ENCODE measurements at places on chromosomes 16 and 17.
A peak's percentile ranks its signal among the peaks of the same experiment; 100 is the strongest.

- no peak for DNase-seq
These were observed 76.3 kb downstream of the KSR1 start for GRCh38 chr17:27532269-27533263.

DNA sequence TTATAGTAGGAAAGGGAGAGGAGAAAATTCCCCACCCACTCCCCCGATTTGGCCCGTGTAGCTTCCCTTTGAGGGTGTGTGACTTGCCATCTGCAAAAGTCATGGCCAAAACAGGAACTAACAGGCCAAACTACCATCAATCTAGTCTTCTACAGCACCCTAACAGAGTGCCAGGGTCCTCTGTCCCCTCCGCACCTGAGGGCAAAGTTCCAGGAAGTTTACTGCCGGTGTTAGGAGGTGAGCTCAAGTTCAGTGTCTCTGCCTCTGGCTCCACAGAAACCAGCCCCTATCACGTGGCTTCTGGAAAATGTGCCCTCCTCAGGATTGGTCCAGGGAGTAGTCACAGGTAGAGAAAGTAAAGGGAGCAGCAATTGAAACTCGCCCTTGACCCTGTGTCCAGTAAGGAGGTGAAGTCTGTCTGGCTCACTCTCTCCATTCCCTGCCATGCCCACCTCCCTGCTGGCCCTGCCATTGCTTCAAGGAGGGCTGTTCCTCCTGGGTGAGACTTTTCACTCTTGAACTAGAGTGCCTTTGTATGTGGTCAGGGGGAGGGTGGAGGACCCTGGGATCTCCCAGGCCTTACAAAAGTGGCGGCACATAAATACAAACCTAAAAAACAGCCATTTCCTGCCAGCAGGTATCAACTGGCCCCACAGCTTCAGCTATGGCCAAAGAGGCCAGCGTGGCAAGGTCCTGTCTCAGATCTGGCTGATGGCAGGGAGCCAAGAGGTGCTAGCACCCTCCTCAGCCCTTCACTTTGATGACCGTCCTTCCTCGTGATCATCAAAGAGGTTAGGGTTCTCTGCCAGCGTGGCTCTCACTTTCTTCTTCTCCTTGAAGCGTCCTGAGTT is 5.3 kb downstream of the PRR15L start:
- DNase-seq: no peak

GRCh38 chr16:85863384-85863774 is 35.6 kb upstream of the IRF8 start:
- DNase-seq: no peak

DNA sequence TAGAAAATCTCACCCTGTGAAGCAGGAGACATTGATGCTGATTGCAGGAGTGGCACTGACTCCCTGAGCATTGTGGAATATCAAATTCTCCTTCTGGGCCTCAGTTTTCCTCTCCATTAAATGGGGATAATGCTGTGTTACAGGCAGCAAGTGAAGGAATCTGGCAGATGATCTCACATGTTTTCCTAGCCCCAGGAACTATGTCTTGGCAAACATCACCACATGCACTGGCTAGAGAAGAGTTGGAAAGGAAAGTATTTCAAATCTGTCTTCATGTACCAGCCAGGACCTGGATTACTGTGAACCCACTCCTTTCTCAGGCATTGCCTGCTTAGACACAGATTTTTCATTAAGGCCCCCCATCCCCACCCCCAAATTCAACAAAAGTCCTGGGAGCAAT is 13.6 kb upstream of the CCL8 start:
- no peak for DNase-seq

- no peak for DNase-seq
These were observed 4.9 kb downstream of the E4F1 start for GRCh38 chr16:2228161-2228824.

DNA sequence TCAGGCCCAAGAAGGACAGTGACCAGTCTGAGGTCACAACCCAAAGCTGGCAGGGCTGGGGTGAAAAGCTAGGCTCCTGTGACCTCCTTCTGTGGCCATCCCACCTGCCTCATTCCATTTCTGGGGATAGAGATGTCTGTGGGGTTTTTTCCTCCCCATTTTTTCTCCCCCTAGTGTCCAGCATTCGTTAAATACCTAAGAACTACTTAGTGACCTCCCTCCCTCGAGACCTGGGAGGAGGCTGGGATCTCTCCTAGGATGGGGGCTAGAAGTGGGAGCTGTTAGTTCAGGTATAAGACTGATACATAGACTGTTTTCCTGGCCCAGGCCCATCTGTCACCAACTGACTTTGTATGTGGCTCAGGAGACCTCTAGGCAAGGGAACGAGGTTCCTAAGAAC is 20.5 kb upstream of the STAC2 start:
- no peak for DNase-seq

DNA sequence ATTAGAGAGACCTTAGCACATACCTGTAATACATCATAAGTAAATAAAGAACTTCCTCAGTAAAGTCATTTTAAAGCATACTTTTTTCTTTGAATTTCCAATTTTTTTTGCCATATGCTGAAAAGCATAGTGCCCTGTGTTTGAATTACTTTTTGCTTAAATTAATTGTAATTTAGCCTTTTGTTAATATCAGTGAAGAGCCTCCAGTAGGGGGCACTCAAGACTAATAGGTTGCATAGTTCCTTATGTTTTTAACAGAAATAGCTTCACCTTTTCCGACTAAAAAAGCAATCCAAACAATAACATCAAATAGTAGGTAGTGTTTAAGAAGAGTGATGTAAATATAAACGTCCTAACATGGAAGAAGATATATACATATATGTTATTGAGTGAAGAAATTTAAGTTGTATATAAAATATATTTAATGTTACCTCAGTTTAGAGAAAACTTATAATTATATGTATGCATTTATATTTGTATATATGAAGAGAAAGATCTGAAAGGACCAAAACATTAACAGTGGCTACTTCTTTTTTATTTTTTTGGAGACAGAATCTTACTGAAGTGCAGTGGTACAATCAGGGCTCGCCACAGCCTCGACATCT is 18.6 kb downstream of the RAD51C start:
- no peak for DNase-seq

- DNase-seq: no peak
These were observed 7.2 kb upstream of the CCL8 start for GRCh38 chr17:34312080-34312479.

DNA sequence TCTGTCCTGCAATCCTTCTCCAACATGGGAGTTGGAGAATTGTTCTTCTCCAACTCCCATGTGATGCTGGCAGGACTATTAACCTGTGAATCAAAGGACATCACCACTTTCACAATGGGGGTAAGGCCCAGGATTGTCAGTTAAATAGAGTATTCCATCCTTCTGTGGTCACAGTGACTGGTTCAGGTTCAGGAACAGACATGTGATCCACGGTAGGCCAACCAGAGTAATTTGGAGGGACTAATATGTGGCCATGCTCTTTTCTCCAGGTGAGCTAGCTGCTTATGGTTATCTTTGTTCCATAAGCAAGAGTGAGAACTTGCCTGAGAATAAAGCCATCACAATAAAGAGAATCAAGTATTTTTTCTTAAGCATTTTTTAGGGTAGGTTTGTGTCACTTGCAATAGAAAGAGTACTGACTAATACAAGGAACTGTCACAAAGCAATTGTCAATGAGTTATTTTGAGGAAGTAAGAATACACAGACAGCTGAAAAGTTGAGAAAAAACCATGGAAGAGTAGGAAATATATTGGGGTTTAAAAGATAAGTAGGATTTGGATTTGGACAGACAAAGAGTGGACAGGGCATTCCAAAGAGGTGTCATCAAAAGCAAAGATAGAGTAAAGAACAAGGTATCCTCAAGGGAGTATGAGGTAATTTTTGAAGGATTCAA is 63.4 kb downstream of the BRIP1 start:
- no peak for DNase-seq

DNA sequence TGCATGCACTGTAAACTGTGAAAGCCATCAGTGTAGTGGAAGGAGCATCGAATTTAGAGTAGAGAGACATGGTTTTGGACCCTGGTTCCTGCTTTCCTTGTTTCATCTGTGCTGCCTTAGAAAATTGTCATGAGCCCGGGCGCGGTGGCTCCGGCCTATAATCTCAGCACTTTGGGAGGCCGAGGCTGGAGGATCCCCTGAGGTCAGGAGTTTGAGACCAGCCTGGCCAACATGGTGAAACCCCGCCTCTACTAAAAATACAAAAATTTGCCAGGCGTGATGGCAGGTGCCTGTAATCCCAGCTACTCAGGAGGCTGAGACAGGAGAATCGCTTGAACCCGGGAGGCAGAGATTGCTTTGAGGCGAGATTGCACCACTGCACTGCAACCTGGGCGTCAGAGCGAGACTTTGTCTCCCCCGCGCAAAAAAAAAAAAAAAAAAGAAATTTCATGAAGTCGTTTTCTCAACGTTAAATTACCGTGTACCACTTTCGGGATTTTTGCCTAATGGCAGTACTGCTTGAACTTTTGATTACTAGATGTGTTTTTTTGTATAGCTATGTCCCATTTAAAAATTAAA is 912 bp downstream of the COQ7 start:
- DNase-seq: no peak

- DNase-seq: no peak
These were observed 23.5 kb downstream of the COX10 start for GRCh38 chr17:14092808-14093207.

GRCh38 chr17:78186692-78187595 is at the start of the genes AFMID and TK1:
Gene AFMID (plus strand): TSS chr17:78187362. CDS start chr17:78187371, 9 bp downstream.
Gene TK1 (minus strand): TSS chr17:78187052. CDS start chr17:78186994, 58 bp downstream.
- peak; percentile 57 for DNase-seq

DNA sequence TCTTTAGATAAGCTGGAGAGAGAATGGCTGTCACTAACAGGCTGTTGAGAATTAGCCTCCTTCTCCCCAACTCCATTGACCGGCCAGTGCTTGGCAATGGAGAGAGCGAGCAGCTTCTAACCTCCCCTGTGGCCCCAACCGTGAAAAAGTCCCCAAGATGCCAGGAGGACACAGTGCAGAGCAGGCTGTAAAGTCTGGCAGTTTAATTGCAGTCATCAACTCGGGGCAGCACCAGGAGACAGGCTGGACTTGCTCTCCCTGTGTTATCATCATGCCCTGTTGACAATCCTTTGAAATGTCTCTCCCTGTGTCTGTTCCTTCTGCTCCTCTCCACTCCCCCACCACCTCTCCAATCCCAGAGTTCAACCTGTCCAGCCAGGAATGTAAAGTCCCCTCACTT is 705 bp upstream of the CDRT4 start:
- DNase-seq: no peak

DNA sequence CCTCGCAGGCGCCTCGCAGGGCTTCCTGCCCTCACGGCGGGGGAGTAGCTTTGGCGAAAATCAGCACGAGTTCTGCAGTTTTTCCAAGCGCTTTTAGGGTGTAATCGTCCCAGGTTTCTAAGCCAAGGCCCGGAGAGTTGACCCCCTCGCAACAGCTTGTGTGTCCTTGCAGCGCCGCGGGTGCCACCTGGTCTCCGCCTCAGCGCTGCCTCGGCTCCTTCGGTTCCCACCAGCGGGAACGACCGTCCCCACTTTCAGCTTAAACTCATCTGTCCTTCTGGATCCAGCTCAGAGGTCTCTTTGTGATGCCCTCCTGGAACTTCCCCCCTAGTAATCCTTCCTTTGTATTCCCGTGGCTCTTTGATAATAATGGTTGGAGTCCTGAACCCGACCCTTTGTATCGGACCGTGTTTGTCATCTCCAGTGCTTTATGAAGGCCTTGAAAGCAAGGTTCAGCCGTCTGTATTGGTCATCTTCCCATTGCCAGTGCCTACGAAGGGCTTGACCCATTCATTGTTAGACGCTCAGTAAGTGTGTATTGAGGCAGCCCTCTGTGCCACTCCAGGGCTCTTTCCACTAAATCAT is 858 bp upstream of the SMARCE1 start:
- no peak for DNase-seq

- no peak for DNase-seq
These were observed 39.8 kb downstream of the ZNF778 start for GRCh38 chr16:89257281-89257731.

- DNase-seq: no peak
These were observed 49.6 kb upstream of the SIAH1 start for GRCh38 chr16:48434653-48435317.

DNA sequence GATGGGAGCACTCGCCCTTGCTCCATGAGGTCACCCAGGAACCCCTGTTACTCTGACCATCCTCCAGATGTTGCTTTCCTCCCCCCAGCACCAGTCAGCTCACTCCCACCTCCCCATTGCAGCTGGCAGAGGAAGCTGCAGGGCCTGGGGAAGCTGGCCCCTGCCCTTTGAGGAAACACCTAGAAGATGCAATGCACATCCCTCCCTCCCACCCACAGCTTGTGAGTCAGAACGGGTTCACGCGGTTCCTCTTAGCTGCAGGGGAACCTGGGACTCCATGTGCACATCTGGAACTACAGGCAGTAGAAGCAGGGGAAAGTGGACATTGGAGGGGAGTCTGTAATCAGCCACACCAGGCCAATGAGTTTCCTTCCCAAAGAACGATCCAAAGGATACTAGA is 96.9 kb downstream of the KATNIP start:
- DNase-seq: no peak

GRCh38 chr16:66295213-66295612 is 71.3 kb upstream of the CDH5 start:
- DNase-seq: no peak

DNA sequence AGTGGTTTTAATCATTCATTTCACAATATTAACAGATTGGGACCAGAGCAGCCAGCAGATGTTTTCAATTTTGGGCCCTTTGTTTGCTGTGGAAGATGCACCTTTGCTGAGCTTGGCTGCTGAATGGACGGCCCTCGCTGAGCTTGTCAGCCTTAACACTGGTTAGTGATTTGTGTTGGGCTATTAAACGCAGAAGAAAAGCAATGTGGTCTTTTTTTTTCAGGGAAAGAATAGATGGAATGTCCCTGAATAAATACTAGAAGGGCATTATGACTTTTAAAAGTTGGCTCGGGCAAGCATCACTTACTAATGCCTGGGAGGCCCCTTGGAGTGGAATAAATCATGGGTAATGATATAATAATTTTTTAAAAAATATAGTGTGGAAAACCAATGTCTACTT is 297.0 kb downstream of the MAP2K6 start:
- DNase-seq: no peak

GRCh38 chr17:30926516-30926915 is 4.8 kb downstream of the ADAP2 start:
- DNase-seq: no peak

DNA sequence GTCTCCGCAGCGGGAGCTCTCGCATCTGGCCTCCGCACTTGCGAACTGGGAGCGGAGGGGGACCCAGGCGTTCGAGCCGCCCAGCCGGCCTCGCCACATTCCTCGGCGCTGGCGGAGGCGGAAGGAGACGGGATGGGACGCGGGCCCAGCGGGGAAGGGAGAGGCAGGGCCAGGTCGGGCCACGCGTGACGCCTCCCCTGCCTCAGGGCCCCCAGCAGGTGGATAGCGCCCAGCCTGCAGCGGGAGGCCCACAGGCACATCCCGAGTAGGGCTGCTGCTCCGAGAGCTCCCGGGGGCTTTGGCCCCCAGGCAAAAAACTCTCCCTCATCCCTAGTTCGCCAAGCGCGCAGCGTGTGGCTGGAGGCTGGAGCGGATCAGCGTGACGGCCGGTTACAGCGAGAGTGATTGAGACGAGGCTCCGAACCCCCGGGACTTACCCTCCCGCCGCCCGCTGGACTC is 800 bp downstream of the PLEKHH3 start:
- no peak for DNase-seq

- no peak for DNase-seq
These were observed 676 bp downstream of the CPD start for GRCh38 chr17:30379303-30379902.

All from activated CD4-positive, alpha-beta T cell treated with anti-CD3 and anti-CD28 coated beads for 1 hour (primary cell).